ENCODE measurements at places on chromosomes 13 and 19.

- no peak for DNase-seq
Observed at GRCh38 chr13:37613236-37613635, 14.7 kb upstream of the POSTN start.

DNA sequence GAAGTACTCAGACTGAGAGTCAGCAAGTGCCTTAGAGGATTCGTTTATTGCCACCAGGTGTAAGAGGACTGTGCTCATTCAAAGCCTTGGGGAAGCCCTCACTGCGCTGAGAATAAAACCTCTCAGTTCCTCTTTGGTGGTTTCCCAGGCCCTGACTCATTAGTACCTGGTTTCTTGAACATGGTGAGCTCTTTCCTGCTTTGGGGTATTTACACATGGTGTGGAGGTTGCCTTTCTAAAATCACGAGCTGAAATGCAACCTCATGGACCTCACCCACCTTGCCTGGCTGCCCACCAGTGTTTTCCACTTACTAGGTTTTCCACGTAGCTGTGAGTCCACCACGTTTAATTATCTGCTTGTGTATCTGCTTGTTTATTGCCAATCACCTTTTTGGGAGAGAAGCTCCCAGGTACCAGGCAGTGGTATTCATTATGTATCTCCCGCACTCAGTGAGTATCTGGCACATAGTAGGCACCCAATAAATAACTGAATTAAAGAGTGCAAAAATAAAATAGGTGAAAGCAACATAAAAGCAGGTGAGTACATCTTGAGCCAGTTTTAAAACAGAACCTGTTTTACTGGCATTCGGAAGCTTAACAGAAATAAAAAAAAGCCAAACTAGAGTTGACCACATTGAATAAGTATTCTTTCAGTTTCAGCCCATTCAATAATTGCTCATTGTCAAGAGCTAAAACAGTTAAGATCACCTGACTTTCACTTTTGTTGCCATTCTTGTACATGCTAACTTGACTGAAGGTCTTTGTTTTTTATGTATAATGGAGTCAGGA lies 533.0 kb downstream of the MYO16 start:
- no peak for DNase-seq

GRCh38 chr13:109738298-109738746 lies 48.1 kb downstream of the IRS2 start:
- DNase-seq = no peak

GRCh38 chr13:59689057-59689456 lies 474.7 kb downstream of the DIAPH3 start:
- no peak for DNase-seq

- DNase-seq = no peak
Observed at GRCh38 chr13:100301418-100301817, 212.5 kb downstream of the PCCA start.
